ENCODE measurements at places on chromosomes 6 and 20.
A peak's percentile ranks its signal among the peaks of the same experiment; 100 is the strongest.

DNA sequence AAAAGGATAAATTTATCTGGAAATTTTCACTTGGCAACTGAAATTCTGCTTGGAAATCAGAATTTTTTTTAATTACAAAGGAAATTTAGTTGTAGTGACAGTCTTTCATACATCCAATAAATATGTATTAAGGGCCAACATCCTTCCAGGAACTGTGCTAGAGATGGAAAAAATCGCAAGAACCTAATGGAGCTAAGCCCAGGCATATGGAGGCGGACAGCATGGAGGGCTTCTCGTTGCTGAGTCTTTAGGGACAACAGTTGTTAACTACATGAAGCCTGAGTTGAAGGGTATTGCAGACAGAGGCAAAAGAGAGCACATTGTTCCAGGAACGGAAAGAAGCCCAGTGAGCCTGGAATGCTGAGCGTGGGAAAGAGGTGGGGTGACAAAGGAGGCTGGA is 208.9 kb downstream of the IBTK start:
- DNase-seq = no peak

- DNase-seq = no peak
These were observed 45.2 kb downstream of the CDC5L start for GRCh38 chr6:44432726-44433125.

DNA sequence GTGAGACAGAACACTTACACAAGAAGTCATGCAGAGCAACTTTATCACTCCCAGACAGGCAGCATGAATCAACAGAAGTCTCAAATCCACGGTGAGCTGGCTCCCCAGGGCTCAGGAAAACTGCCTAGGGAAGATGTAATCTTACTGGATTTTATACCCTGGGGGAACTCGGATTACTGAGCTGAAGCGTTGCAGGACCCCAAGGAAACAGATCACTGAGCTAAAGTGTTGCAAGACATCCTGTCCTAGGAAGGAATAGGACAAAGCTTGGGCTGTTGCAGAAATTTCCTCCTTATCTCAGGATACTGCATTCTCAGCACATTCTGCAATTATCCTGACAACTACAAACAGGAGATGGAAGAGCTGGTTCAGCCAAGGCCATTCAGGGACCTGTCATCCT is 224.8 kb downstream of the TFAP2A start:
- DNase-seq = no peak

- no peak for DNase-seq
These were observed 5.8 kb upstream of the TMEM14A start for GRCh38 chr6:52664991-52665686.

DNA sequence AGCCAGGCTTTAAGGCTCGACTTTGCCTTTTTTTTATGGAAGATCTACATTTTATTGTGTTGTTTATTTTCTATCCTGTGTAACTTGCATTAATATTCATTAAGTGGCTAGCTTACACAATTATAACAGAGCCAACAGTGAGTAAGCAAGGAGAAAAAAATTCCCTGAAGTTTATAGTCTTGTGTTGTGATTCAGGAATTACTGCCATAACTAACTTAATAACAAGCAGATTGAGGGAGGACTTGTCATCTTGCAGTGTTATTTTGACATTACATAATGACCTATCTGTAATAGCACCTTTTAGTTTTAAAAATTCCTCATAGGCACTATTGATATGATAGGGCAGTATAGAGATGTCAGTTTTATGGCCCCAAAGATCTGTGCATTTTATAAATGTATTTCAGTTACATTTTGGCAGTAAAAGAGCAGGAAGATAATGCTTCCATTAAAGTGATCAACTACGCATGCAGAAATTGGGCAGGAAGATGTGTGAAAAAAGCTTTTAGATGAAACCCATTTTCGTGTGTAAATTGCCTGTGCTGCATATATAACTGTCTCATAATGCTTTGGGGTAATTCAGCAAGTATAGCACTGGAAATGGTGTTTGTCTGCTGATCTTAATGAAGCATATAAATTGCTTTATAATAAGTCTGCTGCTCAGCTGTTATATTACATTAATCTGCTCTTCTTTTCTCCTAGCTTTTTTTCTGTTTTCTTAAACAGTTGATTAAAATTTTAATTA is 123.0 kb downstream of the SMAP1 start:
- DNase-seq = no peak

GRCh38 chr20:58852543-58853271 is at the start of gene GNAS:
Gene GNAS (plus strand): TSS chr20:58852716.
- DNase-seq = no peak

GRCh38 chr6:15735567-15736265 is 72.9 kb upstream of the DTNBP1 start:
- peak; percentile 12 for DNase-seq

DNA sequence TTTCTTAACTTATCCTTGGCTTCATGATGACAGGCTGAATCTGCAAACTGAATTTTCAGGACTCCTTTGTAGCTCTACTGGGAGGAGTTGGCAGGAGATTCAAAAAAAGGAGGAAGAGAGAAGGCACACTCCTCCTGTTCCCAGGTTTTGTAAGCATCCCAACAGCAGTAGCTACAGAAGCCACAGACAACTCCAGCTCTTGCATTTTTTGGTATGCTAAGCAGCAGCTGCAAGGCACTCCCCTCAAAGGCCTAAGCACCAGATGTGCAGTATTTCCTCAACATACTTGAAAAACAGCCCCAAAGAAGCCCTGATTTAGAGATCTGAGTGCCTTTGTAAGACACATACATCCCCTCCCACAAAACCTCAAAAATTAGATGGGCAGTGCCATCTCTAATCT is 328.6 kb upstream of the SYNCRIP start:
- no peak for DNase-seq

GRCh38 chr6:52457096-52457495 is 37.0 kb downstream of the EFHC1 start:
- DNase-seq = no peak

DNA sequence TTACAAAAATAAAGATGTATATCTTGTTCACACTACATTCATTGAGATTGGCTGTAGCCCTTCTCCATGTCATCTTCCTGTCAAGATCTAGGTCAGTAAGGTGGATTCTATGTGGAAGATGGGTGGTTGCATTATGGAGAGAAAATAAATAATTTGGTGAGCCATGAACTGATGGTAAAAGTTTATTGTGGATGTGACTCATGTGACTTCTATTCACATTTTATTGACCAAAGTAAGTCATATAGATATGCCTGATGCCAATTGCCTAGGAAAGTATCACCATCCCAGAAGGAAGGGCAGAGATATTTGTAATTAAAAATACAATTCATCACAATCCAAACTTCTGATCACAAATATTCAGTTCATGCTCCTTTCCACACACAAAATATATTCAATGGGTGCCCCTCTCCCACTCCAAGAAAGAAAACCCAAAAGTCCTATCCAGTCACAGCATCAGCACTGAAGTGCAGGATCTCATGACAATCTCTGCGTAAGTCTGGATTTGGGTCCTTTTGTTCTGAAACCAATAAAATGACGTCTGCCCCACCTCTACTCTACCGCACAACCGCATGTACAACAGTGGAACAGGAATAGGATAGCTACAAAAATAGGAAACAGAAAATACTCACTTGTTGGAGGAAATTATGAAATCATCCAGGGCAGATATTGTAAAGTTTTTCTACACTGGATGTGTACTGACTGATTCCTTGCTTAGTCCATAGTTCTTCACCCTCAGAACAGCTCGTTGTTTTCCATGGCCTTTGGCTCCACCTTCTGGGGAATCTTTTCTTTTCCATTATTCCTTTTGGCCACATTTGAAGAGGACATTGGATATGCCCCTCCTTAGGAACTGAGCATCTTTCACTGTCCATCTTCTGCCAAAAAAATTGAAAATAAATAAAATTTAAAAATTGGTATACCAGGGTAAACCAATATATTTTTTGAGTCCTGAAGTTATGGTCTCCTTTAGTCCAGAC is 16.1 kb upstream of the SLC17A3 start:
- DNase-seq = peak; percentile 17

DNA sequence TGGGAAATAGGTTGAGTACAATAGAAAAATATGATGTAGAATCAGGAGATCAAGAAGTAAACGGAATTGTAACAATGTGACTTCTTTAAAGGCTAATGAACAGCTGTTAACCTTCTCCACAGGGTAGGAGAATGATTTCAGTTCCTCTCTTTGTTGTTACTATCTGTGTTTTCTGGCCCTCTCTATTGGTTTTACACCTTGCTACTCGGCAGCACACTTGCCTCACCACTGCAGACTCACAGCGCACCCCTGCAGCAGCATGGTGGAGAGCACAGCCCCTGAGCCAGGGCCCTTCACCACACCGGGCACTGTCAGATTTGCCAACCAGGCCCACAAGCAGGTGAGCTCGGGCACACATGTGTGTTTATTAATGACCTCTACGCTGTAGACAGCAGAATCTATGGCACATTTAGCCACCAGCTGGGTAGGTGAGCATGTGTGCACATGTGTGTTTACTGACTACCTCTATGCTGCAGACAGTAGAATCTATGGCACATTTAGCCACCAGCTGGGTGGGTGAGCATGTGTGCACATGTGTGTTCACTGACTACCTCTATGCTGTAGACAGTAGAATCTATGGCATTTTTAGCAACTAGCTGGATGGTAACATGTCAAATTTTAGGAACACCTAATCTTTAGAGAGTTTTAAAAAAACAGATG is 16.8 kb downstream of the SFT2D1 start:
- DNase-seq = no peak

DNA sequence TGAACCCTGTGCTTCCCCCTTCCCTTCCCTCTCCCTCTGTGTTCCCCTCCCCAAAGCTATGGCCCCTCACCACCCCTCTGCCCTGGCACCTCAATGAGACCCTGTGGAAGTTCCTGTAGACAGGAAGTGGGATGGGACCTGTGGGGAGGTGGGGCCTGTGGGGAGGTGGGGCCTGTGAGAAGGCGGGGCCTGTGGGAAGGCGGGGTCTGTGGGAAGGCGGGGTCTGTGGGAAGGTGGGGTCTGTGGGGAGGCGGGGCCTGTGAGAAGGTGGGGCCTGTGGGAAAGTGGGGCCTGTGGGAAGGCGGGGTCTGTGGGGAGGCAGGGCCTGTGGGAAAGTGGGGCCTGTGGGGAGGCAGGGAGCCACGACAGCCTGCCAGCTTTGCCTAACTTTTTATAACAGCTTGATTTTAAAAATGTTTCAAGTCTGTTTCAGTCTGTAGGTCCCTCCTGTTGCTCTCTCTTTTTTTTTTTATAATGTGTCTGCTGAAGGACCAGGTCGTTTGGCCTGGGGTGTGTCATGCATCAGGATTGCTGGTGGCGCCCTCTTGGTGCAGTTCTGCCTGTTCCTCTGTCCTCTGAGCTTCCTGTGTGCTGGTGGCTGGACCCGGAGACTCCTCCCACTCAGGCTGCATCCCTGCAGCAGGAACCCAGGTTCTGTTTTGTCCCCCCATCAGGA is 70.5 kb upstream of the SLCO4A1 start:
- DNase-seq = no peak

- no peak for DNase-seq
These were observed 25.5 kb upstream of the OLIG3 start for GRCh38 chr6:137519629-137520176.

GRCh38 chr20:55514531-55514930 is 490.8 kb downstream of the CBLN4 start:
- no peak for DNase-seq

DNA sequence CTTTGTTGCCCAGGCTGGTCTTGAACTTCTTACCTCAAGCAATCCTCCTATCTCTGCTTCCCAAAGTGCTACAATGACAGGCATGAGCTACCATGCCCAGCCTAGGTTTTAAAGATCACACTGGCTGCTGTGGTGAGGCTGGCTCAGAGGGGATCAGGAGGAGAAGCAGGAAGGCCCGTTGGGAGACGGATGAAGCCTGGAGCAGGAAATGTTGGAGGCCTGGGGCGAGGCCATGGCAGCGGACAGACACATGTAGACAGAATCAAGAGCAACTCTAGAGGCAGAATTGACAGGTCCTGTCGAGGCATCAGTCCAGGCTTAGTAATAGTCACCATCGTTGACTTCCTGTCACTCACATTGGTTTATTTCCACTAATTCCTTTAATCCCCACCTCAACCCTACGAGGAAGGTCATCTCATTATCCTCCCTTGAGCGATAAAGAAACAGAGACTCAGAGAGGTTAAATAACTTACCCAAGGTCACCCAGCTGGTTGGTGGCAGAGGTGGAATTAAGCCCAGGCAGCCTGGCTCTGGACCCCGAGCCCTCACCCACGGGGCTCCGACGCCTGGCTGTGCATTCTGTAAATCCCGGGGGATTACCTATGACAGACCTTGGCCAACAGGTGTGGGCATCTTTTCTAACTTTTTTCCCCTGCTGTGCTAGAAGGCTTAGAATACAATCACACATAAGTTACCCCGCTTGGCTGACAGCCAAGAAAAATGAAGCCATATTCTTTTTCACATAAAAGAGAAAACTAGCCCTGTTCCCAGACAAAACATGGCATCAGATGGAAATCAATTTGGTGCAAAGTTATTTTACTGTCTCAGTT is 113.4 kb downstream of the EYA2 start:
- DNase-seq = no peak

- no peak for DNase-seq
These were observed 398 bp upstream of the SPATS1 start for GRCh38 chr6:44342052-44342451.

GRCh38 chr6:90863043-90863442 is 276.2 kb upstream of the MAP3K7 start:
- no peak for DNase-seq

GRCh38 chr6:30568245-30568644 is 3.0 kb upstream of the ABCF1 start:
- DNase-seq = no peak

DNA sequence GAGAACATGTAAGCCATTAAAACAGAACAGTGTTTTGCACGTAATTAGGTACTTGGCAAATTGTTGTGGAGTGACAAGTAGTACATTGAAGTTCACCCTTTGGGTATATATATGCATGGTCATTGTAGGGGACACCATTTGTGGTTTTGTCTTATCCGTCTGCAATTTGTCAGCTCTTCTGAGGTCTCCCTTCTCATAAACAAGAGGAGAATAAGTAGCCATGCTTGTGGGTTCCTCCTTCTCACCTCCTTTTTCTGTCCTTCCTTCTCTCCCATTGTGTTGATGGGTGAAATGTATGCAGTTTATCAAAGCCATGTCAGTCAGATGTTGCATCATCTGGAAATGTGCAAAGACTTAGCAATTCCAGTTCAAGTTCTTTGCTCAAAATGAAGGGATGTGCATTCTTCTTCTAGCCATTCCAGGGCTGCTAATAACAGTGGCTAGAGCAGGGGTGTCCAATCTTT is 70.9 kb downstream of the QKI start:
- no peak for DNase-seq

GRCh38 chr6:90485635-90486277 is 101.1 kb downstream of the MAP3K7 start:
- DNase-seq = no peak

DNA sequence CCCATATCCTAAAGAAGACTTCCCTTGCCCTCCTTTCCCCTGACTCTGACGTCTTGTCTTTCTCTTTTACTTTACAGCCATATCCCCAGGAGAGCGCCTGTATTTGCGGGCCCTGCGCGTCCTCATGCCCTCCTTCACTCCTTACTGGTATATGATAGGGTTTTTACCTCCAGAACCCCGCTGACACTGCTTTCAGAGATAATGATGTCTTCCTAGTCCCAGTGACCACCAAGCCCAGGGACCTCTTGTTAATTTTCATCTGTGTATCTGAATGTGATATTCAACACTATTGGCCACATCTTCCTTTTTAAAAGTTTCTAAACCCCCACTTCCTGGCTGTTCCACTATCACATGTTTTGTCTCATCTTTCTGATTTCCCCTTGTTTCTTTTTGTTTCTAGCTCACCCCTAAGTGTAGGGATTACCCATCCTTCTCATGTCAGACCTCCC is 102.0 kb downstream of the HIVEP1 start:
- DNase-seq = no peak

GRCh38 chr6:168155193-168155592 is 76.2 kb upstream of the FRMD1 start:
- DNase-seq = no peak

- no peak for DNase-seq
These were observed 43.2 kb downstream of the GRM4 start for GRCh38 chr6:34102696-34103095.

Measured in DMS 273 treated with DMSO at 0.1 percent for 48 hours (cell line).